ENCODE measurements at places on chromosomes 3 and 15.

DNA sequence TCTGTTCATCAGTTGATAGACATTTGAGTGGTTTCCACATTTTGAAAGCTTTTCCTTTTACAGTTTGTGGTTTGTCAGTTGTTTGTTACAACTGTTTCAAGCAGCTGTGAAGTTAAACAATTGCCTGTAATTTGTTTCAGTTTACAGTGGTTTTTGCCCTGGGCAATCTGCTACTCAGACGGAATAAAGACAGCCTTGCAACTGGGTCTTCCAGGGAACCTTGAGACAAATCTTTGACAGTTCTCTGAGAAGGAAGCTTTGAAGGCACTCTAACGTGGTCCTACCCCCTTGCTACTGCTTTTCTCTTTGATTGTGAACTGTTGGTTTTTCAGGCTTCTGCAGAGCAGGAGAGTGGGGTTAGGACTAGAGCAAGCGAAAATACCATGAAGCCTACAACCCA, 28.0 kb downstream of the LRRC28 start:
- DNase-seq: no peak

DNA sequence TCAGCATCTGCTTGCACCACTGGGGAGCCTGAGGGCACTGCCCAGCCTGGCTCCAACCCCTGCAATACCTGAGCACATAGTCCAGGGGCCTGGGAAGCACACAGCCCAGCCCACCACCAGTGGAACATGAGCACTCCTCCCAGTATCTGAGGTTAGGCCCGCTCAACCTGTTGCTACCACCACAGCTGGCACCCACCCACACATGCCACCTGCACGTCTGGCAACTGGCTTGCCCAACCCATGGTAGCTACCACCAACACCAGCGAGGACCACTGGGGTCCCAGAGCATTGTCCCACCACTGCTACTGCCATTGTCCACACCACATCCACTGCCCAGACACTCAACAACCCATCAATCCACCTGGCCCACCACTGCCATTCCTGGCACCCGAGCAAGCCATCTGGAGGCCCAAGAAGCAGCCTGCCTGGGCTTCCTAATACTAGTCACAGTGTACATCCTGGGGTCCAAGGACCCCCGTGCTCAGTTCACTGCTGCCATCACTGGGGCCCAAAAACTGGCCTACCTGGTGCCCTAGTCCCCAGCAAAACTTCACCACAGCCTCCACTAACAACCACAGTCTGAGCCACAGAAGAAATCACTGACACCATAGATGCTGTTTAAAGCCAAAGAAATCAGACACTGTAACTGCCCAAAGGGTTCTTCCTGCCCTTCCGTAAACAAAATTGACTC, 62.1 kb upstream of the TBC1D23 start:
- no peak for DNase-seq

DNA sequence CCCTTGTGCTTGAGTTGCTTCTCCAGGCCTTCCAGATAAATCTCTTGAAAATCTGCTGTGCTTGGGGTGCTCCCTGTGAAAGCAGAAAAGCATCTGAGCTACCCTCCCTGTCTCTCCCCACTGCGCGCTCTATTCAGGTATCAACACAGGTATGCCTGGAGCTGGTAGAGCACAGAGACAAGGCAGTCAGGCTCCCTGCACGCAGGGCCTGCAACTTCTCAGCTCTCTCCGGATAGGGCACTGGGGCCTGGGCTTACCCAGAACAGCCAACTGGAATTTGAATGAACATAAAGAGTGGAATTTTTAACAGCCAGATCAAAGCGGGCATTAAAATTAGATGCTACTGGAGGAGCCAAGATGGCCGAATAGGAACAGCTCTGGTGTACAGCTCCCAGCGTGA, 183.6 kb downstream of the XXYLT1 start:
- DNase-seq: no peak

- no peak for DNase-seq
Observed at GRCh38 chr3:10350324-10350985, 29.5 kb upstream of the SEC13 start.

DNA sequence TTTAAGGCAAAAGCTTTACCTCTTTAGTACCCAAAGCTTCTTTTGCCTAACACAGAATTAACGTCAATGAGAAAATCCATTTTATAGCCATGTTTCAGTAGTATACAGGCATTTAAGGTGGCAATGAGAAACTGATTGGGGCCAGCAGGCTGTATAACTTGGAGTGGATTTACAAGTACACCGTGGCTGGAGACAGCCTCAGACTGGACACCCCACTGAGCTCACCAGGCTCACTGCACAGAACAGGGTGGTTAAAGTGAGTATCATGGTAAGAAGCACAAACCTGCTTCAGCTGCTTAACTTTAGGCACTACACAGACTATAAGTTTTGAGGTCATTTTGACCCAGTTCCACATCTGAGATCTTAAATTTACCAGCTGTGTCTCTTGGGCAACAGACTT, 8.9 kb downstream of the CPOX start:
- DNase-seq: no peak

- no peak for DNase-seq
Observed at GRCh38 chr3:8652324-8652987, 7.9 kb upstream of the SSUH2 start.

DNA sequence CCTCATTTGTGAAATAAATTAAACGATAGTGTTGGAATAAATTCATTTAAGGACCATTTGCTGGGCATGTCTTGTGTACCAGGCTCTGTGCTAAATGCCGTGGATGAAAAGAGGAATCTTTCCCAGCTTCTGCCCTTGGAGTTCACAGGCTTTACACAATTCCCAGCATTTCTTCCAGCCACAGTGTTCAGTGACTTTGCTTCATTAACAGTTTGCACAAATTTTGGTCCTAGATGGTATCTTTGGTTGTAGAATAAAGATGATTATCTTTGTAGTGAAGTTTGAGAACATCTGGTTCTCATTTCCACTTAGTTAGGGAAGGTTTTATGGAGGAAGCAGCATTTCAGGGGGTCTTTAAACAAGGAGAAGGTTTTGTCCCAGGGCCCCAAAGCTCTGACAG, 100.1 kb downstream of the LRTM1 start:
- no peak for DNase-seq

- DNase-seq: no peak
Observed at GRCh38 chr3:67389176-67389575, 265.2 kb downstream of the SUCLG2 start.

DNA sequence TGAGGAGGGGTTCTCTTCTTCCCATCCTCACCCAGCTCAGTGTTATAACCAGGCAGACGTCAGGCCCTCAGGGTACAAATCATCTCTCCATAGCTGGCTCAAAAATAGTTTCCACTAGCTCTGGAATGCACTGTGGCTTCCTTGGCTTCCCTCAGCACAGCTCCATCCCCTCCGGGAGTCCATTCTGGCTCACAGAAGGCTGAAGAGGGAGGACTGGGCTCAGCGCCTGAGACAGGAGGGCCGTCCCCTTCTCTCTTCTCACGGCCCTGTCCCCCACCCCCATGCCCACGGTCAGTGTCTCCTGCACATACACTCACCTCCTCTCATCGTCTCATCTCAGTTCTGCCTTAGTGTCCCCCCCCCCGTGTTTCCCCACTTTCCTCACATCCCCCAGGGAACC, 50.1 kb downstream of the UMPS start:
- no peak for DNase-seq

DNA sequence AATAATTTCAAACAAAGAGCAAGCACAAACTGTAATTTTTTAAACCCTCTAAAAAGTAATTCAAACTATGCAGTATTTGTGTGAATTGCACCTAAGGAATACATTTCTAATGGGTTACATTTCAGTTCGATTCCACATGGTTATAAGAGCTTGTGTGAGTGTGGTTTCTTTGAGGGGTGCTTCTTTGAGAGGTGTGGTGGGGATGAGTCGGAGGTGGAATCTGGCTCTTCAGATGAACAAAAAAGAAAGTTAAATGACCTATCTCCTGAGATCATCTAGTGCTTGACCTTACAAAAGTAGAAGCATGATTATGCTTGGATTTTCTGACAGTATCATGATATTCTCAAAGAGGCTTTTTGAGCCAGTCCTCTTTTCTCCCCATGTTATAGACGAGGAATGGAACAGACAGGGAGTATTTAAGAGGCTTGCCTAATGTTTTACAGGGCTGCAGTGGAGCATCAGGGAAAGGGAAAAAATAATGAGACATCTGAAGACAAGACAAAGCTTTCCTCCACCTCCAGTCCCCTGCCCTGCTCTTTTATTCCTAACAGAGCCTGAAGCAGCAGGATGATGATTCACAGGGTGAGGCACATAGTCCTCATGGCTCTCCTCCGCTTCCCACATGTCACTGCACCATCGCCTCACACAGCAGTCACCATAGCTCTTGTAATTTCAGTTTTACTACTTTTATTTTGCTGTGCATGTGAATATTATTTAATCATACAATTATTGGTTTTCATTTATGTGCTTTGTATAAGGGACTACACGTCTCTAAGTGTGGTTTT, 82.0 kb downstream of the LYSMD4 start:
- DNase-seq: no peak

DNA sequence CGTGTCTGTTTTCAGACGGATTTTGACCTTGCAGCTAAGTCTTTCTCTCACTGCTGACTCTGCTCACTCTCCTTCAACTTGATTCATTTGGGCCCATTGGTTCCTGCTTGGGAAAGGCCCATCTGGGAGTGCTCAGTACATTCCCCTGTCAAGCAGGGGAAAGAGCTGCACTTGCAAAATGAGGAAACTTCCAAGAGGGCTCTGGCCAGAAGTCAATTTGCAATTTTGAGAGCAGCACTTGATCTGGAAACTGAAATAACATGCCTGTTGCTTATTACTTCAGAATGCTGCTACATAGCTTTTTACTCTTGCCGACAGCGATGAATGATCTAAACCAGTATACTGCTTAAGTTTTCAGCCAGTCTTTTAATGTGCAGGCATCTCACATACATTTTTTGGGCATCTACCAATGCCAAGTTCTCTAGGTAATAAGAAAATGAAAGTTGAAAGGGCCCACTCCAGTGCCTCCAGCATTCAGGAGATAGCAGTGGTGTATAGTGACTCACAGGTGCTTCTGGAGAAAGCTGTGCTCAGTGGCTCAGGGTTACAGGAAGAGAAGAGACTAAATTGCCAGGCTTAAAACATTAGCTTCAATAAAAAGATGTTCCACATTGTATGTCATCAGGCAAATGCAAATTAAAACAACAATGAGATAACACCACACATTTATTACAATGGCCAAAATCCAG, 70.1 kb upstream of the RORA start:
- DNase-seq: no peak

- no peak for DNase-seq
Observed at GRCh38 chr3:46482632-46483350, 15.0 kb upstream of the RTP3 start.

- DNase-seq: no peak
Observed at GRCh38 chr15:80698676-80699075, 3.6 kb downstream of the ABHD17C start.

DNA sequence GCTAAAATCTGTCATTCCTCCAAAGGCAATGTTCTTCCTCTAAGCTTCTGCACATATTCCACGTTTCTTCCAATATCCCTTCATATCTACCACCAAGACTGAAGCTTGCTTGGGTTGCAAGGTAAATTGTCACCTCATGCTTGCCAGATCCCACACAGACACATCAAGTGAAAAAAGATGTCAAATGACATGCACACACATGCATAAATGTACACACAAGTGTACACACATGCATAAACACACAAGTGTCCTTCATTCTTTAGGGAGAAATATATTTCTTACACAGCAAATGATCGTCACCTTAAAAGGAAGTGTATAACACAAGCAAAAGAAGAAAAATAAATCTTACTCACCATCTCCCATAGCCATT, 59.4 kb downstream of the CLASP2 start:
- DNase-seq: no peak

- no peak for DNase-seq
Observed at GRCh38 chr15:100186366-100186765, 155.4 kb downstream of the ADAMTS17 start.

GRCh38 chr15:98772895-98773294, 124.6 kb downstream of the IGF1R start:
- DNase-seq: no peak
